Vein endothelial cell (primary cell): ENCODE measurements at places on chromosomes 1 and 21. TPM values are rescaled to one million over a fixed set of nuclear protein-coding genes. Genes with fewer than 3 reads are reported as not detected.

UTS2 gene
- not detected in 2 replicates for total RNA-seq

RUNX3 gene
- total RNA-seq = not detected in 2 replicates

MYOG gene
- not detected in 2 replicates for total RNA-seq

FAAH gene
- 0.48 and 1.3 TPM in 2 replicates for total RNA-seq

GPA33 gene
- total RNA-seq = not detected in 2 replicates
